ENCODE measurements at places on chromosomes 1 and 21.

- H3K36me3 ChIP-seq: no peaks in the 10 kb centered on the region
- DNase-seq: no peak
- H3K27me3 ChIP-seq: no peaks in the 10 kb centered on the region
- no peaks in the 10 kb centered on the region for H3K4me1 ChIP-seq
These were observed 100.0 kb upstream of the CLDN14 start for GRCh38 chr21:36579898-36580297.

- DNase-seq: no peak
- H3K27me3 ChIP-seq: no peaks in the 10 kb centered on the region
- H3K27ac ChIP-seq: no peak overlapping the region
- H3K4me3 ChIP-seq: no peak overlapping the region
These were observed 32.2 kb upstream of the HNRNPU start for GRCh38 chr1:244896550-244896949.

DNA sequence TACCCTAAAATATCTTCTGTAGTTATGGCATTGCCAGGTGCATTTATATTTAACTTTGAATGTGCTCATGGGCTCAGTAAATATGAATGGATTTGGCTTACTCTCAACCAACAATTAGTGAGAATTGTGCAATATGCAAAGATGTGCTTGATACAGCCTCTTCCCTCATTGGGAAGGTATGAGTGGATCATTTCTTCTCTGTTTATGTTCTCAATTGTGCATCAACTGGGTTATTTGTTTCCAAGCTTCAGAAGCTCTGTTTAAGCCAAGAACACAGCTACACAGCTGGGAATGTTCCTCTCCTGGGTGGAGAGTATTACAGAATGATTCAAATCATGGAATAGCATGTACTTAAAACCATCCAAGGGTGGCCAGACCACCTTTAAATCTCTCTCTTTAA lies 17.6 kb upstream of the MAP1LC3C start:
- no peak for DNase-seq
- H3K27ac ChIP-seq: no peak overlapping the region
- no peaks in the 10 kb centered on the region for H3K4me1 ChIP-seq

GRCh38 chr1:240683576-240683975 lies 71.6 kb upstream of the GREM2 start:
- H3K36me3 ChIP-seq: no peaks in the 10 kb centered on the region
- H3K4me1 ChIP-seq: peaks cover 2% of the 10 kb centered on the region
- no peak for DNase-seq
- no peaks in the 10 kb centered on the region for H3K27me3 ChIP-seq

- H3K27me3 ChIP-seq: no peaks in the 10 kb centered on the region
- no peaks in the 10 kb centered on the region for H3K36me3 ChIP-seq
These were observed 67.2 kb upstream of the CNN3 start for GRCh38 chr1:94993931-94994645.

GRCh38 chr1:180603223-180603849 lies 28.5 kb upstream of the XPR1 start:
- H3K36me3 ChIP-seq: no peaks in the 10 kb centered on the region
- no peaks in the 10 kb centered on the region for H3K27me3 ChIP-seq
- no peak for DNase-seq
- no peaks in the 10 kb centered on the region for H3K4me1 ChIP-seq
- H3K27ac ChIP-seq: no peak overlapping the region

GRCh38 chr1:56845343-56845742 lies 9.3 kb upstream of the C8A start:
- no peak overlapping the region for H3K27ac ChIP-seq
- H3K27me3 ChIP-seq: no peaks in the 10 kb centered on the region
- peaks cover 16% of the 10 kb centered on the region for H3K4me1 ChIP-seq
- no peak for DNase-seq

DNA sequence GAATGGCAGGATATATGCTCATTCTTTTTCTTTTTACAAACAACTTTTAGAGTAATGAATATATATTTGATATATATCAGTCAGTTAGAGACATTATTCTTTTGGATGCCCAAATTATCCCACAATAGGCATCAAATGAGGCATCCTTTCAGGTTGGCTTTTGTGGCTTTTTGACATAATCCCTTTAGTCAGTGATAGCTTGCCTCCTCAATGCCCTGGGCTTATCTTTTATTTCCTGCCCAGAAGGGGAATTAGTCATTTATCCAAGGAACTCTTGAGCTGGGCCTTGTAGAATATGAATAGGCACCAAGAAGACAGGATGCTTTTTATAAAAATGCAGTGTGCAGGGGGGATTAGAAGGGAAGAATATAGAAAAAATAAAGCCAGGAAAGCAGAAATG lies 22.2 kb downstream of the EPHX4 start:
- no peaks in the 10 kb centered on the region for H3K4me1 ChIP-seq
- no peaks in the 10 kb centered on the region for H3K36me3 ChIP-seq
- no peak overlapping the region for H3K4me3 ChIP-seq
- no peak overlapping the region for H3K27ac ChIP-seq
- no peak for DNase-seq
- no peaks in the 10 kb centered on the region for H3K27me3 ChIP-seq

- H3K36me3 ChIP-seq: no peaks in the 10 kb centered on the region
- no peaks in the 10 kb centered on the region for H3K4me1 ChIP-seq
- H3K4me3 ChIP-seq: no peak overlapping the region
- no peak for DNase-seq
These were observed 17.5 kb downstream of the COL9A2 start for GRCh38 chr1:40299366-40300248.

GRCh38 chr21:24308183-24308582 lies 1299.1 kb downstream of the MRPL39 start:
- H3K4me1 ChIP-seq: no peaks in the 10 kb centered on the region
- no peaks in the 10 kb centered on the region for H3K27me3 ChIP-seq
- H3K4me3 ChIP-seq: no peak overlapping the region
- DNase-seq: no peak
- no peaks in the 10 kb centered on the region for H3K36me3 ChIP-seq

DNA sequence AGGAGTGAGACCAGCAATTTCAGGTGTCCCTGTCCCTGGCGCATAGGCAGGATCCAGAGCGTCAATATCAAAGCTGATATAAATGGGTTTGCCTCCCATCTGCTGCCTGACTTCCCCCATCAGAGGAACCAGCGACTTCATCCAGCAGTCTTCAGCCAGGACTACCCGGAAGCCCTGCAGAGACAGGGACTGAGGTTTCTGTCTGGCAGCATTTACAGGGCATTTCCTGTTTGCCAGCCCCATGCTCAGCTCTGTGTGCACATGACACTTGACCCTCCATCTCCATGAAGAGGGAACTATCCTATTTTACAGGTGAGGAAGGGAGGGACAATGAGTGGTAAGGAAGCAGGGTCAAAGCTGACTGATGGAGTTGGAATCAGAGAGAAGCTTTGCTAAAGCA lies 7.2 kb downstream of the AGMAT start:
- no peaks in the 10 kb centered on the region for H3K36me3 ChIP-seq
- no peaks in the 10 kb centered on the region for H3K27me3 ChIP-seq
- H3K27ac ChIP-seq: no peak overlapping the region
- DNase-seq: no peak
- no peak overlapping the region for H3K4me3 ChIP-seq

- H3K36me3 ChIP-seq: no peaks in the 10 kb centered on the region
- H3K4me3 ChIP-seq: no peak overlapping the region
- H3K4me1 ChIP-seq: no peaks in the 10 kb centered on the region
- no peak for DNase-seq
- H3K27me3 ChIP-seq: no peaks in the 10 kb centered on the region
- H3K27ac ChIP-seq: no peak overlapping the region
These were observed 232.9 kb upstream of the SGIP1 start for GRCh38 chr1:66300972-66301451.

- no peak overlapping the region for H3K4me3 ChIP-seq
- H3K27me3 ChIP-seq: no peaks in the 10 kb centered on the region
- no peak overlapping the region for H3K27ac ChIP-seq
- no peak for DNase-seq
- H3K4me1 ChIP-seq: peaks cover 33% of the 10 kb centered on the region
These were observed 54.4 kb upstream of the STUM start for GRCh38 chr1:226494092-226494609.

GRCh38 chr1:30824736-30825429 lies 67.3 kb upstream of the LAPTM5 start:
- peak overlapping the region; percentile 74 for H3K4me3 ChIP-seq
- H3K4me1 ChIP-seq: peaks cover 14% of the 10 kb centered on the region
- H3K27me3 ChIP-seq: 0 out of 2 replicates have a peak, but pooled peaks cover 4% of the 10 kb centered on the region
- H3K36me3 ChIP-seq: no peaks in the 10 kb centered on the region
- no peak for DNase-seq
- no peak overlapping the region for H3K27ac ChIP-seq

DNA sequence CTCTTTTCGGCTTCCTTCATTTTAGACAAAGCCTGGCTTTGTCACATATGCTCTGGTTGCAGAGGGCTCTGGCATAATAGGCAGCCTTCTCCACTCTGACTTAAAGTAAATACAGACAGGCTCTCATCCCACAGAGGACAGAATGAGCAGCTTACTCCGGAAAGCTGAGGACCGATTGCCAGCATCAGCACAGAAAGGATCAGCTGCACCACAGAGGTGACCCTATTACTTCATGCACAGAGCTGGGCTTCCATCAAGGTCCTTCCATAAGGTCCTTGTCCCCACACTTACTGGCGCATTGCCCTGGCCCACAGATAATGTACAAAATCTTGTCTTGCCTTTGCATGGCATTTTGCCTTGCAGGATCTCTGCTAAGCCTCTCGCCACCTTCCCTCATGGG lies 67.6 kb downstream of the SEC16B start:
- H3K27me3 ChIP-seq: no peaks in the 10 kb centered on the region
- no peaks in the 10 kb centered on the region for H3K4me1 ChIP-seq
- no peak overlapping the region for H3K27ac ChIP-seq
- no peaks in the 10 kb centered on the region for H3K36me3 ChIP-seq

GRCh38 chr1:173224949-173225348 lies 17.8 kb upstream of the TNFSF4 start:
- H3K27me3 ChIP-seq: no peaks in the 10 kb centered on the region
- no peak overlapping the region for H3K4me3 ChIP-seq
- no peak for DNase-seq
- H3K36me3 ChIP-seq: no peaks in the 10 kb centered on the region

DNA sequence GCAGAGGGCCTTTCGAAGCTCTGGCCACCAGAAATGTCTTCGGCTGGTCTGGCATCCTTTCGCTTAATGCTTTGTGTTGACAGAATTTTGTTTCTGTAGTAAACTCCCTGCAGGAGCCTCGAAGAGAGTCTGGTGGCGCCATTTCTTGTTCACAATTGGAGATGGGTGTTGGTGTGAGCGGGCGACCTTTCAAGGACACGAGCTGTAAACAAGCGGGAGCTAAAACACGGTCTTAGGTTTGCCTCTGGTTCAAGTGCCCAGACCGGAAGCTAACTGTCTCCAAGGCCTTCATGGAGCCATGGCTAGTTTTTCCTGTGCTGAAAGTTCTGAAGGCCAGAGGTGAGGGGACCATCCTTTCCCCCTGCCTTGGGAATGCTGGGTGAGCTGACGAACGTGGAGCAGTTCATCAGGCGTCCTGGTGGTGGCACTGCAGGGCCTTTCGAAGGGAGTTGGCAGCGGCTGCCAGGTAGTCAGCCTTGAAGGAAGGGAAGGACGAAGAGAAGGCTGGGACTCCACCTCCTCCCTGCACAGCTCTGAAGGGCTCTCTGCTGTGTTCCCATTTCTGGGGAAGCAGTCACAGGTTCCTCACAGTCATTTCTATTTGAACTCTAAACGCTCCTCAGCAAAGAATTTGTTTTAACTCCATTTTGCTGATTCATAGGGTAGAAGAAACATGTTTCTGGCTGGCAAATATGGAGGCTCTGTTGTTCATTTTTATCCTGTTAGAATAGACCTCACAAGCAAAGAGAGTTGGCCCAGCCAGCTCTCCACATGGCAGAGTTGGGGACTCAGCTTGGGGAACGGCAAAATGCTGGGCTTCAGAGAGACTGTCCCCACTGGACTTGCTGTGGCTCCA lies 35.2 kb downstream of the URB2 start:
- no peak overlapping the region for H3K4me3 ChIP-seq
- H3K36me3 ChIP-seq: peaks cover 30% of the 10 kb centered on the region
- H3K27ac ChIP-seq: peak overlapping the region; percentile 53
- peak; percentile 91 for DNase-seq
- H3K27me3 ChIP-seq: no peaks in the 10 kb centered on the region

- H3K4me1 ChIP-seq: peaks cover 64% of the 10 kb centered on the region
- H3K27ac ChIP-seq: no peak within 1 kb of the TSS
- peak within 1 kb of the TSS; percentile 67 for H3K4me3 ChIP-seq
- no peaks in the 10 kb centered on the region for H3K36me3 ChIP-seq
- H3K27me3 ChIP-seq: peaks cover 100% of the 10 kb centered on the region
These were observed at the start of gene DMBX1 for GRCh38 chr1:46489638-46490405. DMBX1 (plus strand) TSS chr1:46489836; CDS start chr1:46507011, 17,175 bp downstream.

DNA sequence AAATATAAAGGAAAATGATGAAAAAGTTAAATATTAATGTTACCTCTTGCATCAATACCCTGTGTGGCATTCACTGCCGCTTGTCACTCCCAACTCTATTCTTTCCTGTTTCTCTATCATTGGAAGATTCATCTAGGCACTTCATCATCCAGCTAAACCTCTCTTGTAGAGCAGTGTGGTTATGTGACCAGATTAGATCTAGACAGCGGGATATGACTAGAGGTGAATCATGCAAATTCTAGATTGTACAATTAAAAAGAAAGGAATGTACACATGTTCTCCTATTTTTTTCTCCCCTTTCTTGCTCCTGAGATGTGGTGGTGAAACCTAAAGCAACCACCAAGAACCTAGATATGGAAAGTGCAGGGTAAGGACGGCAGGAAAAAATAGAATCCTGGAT lies 174.1 kb downstream of the LBR start:
- no peak overlapping the region for H3K4me3 ChIP-seq
- no peaks in the 10 kb centered on the region for H3K4me1 ChIP-seq
- no peak for DNase-seq
- no peak overlapping the region for H3K27ac ChIP-seq

DNA sequence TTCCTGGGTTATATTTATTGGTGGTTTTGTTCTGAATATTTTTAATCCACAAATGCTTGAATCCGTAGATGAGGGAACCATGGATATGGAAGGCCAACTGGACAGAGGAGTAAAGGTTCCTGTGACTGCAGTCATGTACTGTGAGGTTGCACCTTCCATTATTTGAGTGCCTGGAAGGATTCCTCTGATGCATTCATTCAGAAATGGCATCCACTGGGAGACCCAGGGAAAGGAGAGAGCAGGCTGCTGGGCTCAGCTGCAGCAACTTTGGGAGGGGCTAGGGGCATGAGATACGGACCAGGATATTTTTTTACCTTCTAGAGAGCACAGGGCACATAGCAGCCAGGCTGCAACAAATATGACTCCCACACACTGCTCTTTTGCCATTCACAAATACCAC lies 19.5 kb downstream of the AK2 start:
- no peaks in the 10 kb centered on the region for H3K27me3 ChIP-seq
- no peak overlapping the region for H3K4me3 ChIP-seq
- H3K27ac ChIP-seq: no peak overlapping the region
- H3K36me3 ChIP-seq: peaks cover 42% of the 10 kb centered on the region
- no peak for DNase-seq
